Smooth muscle cell of the pulmonary artery (primary cell): ENCODE measurements at places on chromosomes 3 and 15. TPM values are rescaled to one million over a fixed set of nuclear protein-coding genes. Genes with fewer than 3 reads are reported as not detected.

Gene RAP2B
- 14.7 and 17.8 TPM in 2 replicates for total RNA-seq

Gene GRAMD1C
- total RNA-seq, result 2.2 and 4.2 TPM in 2 replicates

Gene TIGIT
- total RNA-seq, result not detected in 2 replicates

Gene SPINK8
- not detected in 2 replicates for total RNA-seq

Gene CCPG1
- 181 and 236 TPM in 2 replicates for total RNA-seq

Gene PLSCR5
- not detected in 2 replicates for total RNA-seq

Gene WNT7A
- total RNA-seq, result not detected in 2 replicates

Gene UQCC5
- total RNA-seq, result 3.1 and 6.5 TPM in 2 replicates

Gene UNC45A
- 109 and 134 TPM in 2 replicates for total RNA-seq

Gene TIMP4
- total RNA-seq, result 1.1 and 3.2 TPM in 2 replicates

Gene ITIH1
- 0.17 and 0.33 TPM in 2 replicates for total RNA-seq

Gene CCDC39
- total RNA-seq, result not detected in 2 replicates

Gene RAB11A
- total RNA-seq, result 201 and 242 TPM in 2 replicates

Gene CFAP161
- 0.10 TPM in 1 of 2 replicates, not detected in the other for total RNA-seq
